ENCODE measurements at places on chromosomes 3 and 15.
A peak's percentile ranks its signal among the peaks of the same experiment; 100 is the strongest.

GRCh38 chr3:112247900-112248299, 46.1 kb downstream of the SLC9C1 start:
- no peak for DNase-seq

GRCh38 chr3:173371848-173372487, 25.6 kb upstream of the NLGN1 start:
- DNase-seq, result no peak

- DNase-seq, result no peak
Measured at GRCh38 chr3:124840331-124840730, 46.8 kb downstream of the ITGB5 start.

- no peak for DNase-seq
Measured at GRCh38 chr3:74263031-74263430, 351.4 kb downstream of the CNTN3 start.

- no peak for DNase-seq
Measured at GRCh38 chr15:56082263-56082761, 88.9 kb upstream of the NEDD4 start.

DNA sequence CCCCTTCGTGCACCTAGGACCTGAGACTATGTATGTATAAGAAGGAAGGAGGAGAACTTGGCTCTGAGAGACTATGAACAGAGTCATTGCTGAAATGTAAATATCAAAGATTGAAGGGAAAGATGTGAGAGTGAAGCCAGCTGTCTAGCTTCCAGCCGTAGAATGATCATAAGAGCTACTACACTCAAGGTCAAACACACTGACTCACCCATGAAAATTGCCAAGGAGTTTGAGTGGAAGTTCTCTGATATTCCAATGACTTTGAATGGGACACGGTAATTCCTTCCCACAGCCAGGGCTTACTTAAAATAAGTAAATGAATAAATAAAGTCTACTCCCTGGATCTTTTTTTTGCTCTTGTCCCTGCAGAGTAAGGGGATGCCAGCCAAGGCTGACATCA, 398.9 kb upstream of the TPRG1 start:
- no peak for DNase-seq

DNA sequence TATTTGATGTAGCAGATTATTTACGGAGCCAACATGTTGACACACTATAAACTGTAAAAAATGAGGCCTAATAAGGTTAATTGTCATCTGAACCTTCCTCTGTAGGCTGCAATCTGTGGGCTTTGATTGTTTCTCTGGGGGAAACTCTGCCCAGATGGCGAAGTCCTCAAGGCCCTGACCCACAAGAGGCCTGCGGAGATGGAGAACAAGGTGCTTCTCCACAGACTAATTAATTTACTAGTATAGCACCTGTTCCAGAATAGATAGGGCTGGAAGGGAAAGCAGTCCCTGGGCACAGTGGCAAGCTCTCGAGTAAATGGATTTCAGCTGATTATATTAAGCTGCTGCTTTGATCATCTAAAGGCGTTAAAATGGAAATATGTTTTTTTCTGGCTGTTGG, 338.8 kb upstream of the DNAJC19 start:
- DNase-seq, result no peak

DNA sequence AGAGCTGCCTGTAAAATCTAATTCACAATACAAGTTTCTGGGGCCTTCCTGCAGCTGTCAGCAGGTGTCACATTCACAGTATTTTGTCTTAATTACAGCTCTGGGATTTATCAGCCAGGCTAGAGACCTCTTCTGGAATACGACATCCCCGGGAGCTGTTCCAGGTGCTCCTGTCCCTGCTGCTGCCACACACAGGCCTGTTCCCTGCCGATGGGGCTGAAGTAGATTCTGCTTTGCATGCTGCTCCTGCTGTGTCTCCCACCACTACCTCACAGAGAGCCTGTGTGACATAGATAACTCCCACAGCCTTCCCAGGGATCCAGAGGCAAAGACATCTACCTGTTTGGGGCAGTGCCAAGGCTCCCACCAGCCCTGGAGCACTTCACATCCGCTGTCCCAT, 20.4 kb downstream of the COLQ start:
- DNase-seq, result no peak

GRCh38 chr3:170700054-170700404, 114.2 kb upstream of the SLC7A14 start:
- DNase-seq, result no peak

- DNase-seq, result no peak
Measured at GRCh38 chr3:25744470-25744869, 38.8 kb downstream of the NGLY1 start.

GRCh38 chr3:194688200-194688740, 2.6 kb downstream of the FAM43A start:
- DNase-seq, result peak; percentile 39

- no peak for DNase-seq
Measured at GRCh38 chr3:82208002-82208710, 446.7 kb upstream of the GBE1 start.

- DNase-seq, result no peak
Measured at GRCh38 chr3:59482684-59483083, 432.9 kb upstream of the CFAP20DC start.

DNA sequence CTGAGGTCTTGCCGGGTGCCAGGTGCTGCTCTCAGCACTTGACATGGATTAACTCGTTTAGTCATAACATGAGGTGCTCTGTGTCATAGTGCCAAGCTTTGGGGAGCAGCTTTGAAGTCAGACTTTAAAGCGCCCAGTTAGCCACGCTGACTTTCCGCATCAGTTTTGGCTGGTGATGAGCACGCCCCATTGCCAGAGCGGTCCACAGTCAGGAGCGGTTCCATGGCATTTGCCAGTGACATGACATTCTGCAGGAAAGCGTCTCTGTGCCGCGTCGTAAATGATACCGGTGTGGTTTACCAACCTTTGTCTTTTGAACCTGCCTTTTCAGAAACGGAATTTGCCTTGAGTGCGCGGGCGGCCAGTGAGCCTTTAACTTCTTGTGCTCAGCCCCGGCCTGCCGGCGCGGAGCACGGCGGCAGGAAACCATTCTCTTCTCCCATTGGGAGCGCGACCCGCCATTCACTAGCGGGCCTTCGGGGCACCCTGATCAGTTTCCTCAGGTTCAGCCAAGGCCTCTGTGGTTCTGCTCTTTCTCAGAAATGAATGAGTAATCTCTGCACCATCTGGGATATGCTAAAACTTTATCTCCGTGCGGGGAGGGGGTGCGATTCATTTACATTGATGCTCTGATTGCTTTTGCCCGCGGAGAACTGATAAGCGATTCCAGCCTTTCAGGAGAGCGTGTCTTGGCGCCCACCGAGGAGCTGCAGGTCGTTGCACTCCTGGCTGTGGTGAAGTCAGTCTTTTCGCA, 1.7 kb upstream of the SLC2A2 start:
- DNase-seq, result peak; percentile 11

- DNase-seq, result no peak
Measured at GRCh38 chr15:46315434-46315833, 680.6 kb downstream of the SQOR start.

DNA sequence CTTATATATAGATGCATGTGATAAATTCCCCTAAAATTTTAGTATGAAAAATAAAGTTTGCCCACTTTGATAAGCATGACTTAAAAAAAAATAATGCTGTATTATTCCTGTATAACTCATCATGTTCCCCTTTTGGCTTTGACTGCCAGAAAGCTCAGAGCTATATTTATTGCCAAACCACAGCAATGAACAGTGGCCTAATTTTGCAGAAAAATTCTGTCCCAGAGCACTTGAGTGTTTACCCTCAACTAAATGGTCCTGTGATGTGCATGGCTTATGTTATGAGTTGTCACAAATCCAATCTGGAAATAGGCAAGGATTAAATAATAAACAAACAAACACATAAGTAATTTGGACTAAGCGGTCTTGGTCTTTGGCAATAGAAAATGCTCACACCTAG, 276.7 kb downstream of the SLC9A9 start:
- DNase-seq, result no peak

DNA sequence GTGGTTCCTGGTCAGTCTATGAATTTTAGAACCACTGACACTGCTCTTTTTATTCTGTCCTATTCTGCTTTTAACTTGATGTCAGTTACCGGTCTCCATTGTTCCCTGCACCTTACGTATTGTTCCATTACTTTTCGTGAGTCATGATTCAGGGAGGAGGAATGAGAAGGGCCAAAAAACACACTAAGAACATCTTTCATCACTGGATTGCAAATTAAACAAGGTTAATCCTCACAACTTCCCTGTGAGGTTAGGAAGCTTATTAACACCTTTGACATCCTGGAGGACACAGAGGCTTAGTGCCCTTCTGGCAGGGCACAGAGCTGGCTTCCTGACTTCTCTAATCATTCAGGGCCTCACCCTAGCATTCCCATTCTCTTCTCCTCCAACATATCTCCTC, 227.6 kb upstream of the SATB1 start:
- no peak for DNase-seq

DNA sequence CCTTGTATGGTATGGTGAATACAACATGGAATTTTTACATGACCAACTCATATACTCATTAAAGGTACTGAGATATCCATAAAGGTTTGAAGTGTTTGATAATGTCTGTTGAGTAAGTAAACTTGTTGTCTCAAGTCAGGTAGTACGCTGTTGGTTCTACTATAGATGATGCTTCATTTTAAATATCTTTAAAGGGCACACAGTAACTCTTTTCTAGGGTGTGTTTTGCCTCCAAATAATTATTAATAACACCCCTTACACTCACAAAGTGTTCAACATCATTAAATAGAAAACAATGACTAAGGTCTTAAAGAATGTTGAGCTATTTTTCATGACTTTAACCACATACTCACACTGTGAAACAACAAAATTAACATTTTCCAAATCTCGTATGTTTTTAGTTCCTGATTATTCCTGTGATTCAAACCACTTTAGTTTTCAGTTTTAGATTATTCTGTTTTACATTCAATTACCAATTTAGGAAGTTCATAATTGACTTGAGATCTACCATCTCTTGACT, 220.0 kb upstream of the NANOGP8 start:
- no peak for DNase-seq

- no peak for DNase-seq
Measured at GRCh38 chr3:23004971-23005370, 198.2 kb upstream of the UBE2E2 start.

DNA sequence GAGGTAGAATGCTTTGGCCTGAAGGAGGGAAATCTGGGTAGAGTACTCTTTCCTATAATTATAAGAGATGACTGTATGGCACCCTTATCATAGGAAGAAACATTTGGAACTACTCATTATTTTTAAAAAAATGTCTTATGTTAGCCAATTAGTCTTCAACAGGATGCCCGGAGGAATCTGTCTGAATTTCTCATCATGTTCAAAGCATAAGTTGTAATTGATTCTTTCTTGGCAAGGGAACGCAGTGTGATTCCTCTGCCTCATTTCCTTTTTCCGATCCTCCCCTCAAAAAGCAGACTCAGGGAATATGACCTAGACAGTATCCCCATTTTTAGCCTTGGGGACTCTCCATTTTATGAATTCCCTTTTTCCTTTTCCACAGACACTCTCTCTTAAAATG, 165.1 kb downstream of the IL5RA start:
- no peak for DNase-seq

DNA sequence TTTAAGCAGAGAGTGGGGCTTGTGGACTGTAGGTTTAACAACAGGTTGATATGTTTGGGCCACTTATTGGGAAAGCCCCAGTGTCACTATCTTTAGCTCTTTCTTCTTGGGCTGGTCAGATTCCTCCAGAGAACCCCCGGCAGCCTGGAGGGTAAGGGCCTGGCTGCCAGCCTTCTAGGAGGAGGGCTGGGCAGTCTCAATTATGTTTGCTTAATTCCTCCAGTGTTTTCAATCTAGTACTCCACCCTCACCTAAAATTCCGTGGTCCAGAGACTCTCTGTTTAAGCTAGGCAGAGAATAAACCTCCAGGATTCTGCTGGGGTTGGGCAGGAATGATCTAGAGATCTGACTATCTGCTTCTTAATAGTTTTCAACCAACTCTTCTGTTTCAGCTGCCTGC, 5.3 kb downstream of the ASB14 start:
- no peak for DNase-seq

DNA sequence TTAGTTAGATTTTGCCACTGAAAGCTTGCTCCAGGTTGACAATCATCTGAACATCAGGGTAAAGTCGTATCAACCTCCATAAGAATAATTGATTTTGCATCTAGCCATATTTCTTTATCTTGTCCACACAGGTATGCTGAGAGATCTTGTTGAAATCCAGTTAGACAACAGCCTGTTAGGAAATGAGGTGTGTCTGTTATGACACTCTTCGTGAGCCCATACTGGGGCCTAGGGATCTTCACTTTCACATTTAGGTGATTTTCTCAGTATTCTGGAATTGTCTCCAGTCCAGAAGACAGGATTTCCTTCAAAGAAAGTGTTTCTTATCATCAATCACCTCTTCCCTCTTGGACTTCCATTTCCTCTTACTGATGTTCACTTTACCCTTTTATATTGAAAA, 18.1 kb downstream of the DNAJB11 start:
- DNase-seq, result no peak

DNA sequence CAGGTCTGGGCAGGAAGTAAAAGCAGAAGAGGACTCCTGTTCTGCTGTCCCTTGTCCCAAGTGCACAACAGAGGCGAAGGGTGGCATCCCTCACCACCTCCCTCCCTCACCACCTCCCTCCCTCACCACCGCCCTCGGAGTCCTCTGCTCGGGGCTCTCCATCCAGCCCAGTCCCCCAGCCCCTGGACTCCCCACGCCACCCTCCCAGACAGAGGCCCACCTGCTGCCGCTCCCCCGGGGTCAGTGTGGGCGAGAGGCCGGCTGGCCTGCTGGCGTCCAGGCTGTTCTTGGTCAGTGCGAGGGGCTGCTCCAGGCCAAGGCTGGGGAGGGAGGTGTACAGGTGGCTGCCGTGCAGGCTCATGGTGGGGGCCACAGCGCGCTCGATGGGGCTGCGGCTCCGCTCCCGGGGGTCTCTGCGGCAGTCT, 79.1 kb downstream of the VGLL4 start:
- DNase-seq, result no peak

DNA sequence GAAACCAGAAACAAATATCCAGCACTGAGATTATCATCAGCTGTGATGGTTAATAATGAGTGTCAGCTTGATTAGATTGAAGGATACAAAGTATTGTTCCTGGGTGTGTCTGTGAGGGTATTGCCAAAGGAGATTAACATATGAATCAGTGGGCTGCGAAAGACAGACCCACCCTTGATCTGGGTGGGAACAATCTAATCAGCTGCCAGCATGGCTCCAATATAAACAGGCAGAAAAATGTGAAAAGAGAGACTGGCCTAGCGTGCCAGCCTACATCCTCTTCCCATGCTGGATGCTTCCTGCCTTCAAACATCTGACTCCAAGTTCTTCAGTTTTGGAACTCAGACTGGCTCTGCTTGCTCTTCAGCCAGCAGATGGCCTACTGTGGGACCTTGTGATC, 869.5 kb downstream of the SI start:
- no peak for DNase-seq

GRCh38 chr3:126962756-126963155, 20.2 kb upstream of the PLXNA1 start:
- no peak for DNase-seq
